ENCODE measurements at places on chromosomes 1 and 21.
A peak's percentile ranks its signal among the peaks of the same experiment; 100 is the strongest.

GRCh38 chr1:35807614-35808449, at the start of gene AGO4:
AGO4 (plus strand) TSS chr1:35808016; CDS start chr1:35808417, 401 bp downstream.
- DNase-seq: peak; percentile 35

DNA sequence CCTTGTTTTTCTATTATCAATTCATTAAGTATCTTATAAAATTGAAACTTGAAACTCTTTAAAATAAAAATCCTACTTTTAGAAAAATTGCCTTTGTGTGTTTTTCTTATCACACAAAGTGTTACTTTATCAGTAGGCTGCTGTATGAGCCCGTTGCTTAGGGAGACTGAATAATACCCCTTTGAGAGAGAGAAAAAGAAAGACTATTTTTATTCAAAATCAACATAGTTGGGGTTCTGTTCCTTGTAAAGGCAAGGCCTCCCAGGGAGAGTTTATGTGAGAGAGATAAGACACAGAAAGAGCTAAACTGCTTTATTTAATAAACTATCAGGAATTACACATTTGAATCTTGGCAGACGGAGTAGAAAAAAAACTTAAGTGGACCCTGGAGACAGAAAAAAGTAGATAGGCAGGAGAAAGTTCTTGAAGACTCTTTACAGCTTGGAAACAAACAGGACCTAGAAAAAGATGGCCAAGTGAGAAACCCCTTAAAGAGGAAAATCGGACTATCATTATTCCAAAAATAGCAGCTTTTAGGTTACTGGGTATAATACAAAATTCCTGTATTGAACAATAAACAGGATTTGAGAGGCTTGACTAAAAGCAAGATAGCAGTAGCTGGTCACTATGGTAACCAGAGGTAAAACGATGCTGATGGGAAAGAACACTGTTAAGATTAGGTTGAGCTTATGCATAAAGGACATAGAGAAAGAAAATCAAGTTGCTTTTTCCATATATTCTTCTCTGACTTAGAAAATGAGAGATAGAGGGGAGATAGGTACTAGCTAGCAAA, 170.9 kb downstream of the LRRC7 start:
- no peak for DNase-seq

- DNase-seq: no peak
Observed at GRCh38 chr1:79040424-79041082, 34.0 kb upstream of the ADGRL4 start.

- no peak for DNase-seq
Observed at GRCh38 chr21:30747159-30747558, at the start of gene KRTAP21-2. KRTAP21-2 (minus strand) TSS chr21:30747259; CDS start chr21:30747202, 57 bp downstream.

GRCh38 chr1:55443175-55443915, 228.2 kb upstream of the USP24 start:
- DNase-seq: no peak

GRCh38 chr1:223175032-223175431, 32.0 kb upstream of the TLR5 start:
- DNase-seq: no peak

DNA sequence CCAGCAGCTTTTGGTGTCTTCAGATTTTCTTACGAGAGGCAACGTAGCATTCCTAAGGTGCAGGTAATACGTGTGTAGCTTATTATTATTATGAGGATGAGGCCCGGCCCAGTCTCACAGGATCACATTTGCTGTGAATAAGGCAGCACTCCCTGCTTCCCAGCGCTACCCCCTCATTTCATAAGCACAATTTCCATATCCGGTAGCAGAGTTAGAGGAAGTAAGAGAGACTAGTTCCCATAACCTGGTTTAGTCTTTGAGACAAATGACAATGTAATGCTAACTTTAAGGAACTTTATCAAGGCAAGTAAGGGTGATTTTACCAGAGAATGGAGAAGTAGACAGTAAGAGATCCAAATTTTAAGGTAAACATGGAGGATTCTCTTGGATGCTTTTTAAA, 14.6 kb upstream of the LMO4 start:
- no peak for DNase-seq

- no peak for DNase-seq
Observed at GRCh38 chr1:91685994-91686393, 185.3 kb downstream of the CDC7 start.

- DNase-seq: no peak
Observed at GRCh38 chr1:222976453-222976852, 161.6 kb downstream of the DISP1 start.

GRCh38 chr1:113855630-113856400, 15.7 kb downstream of the PTPN22 start:
- DNase-seq: no peak

DNA sequence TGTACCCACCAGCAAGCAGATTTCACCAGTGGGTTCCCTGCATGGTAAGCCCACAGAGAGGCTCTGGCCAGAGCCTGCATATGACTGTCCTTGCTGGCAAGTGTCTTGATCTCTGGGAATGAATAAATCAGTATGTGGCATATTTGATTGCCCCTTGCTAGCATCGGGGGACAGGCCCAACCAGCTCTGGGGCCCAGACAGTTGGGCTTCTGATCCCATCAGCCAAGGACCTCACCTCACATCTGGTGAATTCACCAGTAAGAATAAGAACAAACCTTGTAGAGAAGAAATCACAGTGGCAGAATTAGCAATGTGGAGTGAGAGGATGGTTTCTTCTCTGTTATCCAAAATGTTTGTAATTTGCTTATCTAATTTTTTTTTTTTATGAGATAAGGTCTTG, 15.9 kb downstream of the SLC1A7 start:
- DNase-seq: no peak

DNA sequence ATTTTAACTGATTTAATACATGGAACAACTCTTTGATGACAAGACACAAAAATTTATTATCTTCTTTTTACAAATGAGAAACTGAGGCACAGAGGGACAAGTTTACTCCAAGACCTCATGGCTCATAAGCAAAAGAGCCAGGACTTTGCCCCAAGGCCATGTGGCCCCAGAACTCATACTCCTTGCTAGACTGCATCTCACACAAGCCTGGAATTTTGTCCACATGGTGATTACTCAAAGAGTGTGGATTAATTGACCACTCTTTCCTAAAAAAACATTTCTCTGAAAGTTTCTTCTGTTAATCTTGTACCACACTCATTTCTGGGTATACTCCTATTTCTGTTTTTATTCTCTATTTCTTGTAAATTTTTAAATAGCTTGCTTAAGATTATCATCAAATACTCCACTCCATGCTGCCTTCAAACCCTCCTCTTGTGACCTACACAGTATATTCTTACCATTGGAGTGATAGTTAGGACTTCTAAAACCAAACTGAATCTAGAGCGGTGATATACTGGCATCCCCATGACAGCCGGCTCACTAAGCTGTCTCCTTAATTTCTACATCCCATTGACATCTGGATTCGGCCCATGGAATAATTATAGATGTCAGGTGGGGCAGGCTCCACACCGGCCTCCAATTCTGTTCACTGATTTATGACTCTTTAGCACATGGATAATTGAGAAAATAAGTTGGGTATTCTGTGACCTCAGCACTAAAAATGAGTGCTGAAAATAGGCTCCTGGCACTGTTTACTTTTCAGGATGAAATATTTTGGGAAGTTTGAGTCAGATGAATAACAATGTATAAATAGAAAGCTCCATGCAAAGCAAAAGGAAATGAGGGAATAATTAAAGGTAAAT, 16.1 kb downstream of the RGS4 start:
- DNase-seq: no peak

GRCh38 chr1:208137193-208137592, 107.0 kb downstream of the PLXNA2 start:
- DNase-seq: no peak

DNA sequence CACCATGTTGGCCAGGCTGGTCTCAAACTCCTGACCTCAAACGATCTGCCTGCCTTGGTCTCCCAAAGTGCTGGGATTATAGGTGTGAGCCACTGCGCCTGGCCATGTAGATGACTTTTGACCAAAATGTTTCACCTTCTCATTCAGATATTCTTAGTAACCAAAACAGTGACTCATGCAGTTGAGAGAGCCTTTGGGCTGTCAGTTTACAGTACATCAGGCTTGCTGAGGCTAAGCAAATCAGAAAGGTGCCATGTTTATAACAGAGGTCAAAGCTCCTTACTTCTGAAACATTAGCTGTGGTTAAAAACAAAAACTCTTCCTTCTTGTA, 21.0 kb downstream of the CNIH4 start:
- DNase-seq: no peak

DNA sequence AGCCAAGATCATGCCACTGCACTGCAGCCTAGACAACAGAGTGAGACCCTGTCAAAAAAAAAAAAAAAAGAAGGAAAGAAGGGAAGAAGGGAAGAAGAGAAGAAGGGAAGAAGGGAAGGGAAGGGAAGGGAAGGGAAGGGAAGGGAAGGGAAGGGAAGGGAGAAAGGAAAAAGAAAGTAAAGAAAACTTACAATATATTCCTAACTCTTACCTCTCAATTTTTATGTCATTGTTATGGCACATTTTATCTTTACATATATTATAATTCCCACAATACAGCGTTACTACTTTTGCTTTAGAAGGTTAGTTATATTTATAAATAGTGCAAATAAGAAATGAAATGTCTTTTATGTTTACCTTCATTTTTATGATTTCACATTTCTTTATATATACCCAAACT, 358.7 kb downstream of the HHIPL2 start:
- DNase-seq: no peak

- no peak for DNase-seq
Observed at GRCh38 chr1:165893507-165893906, 66.1 kb downstream of the UCK2 start.

- DNase-seq: no peak
Observed at GRCh38 chr1:160214481-160215140, 9.4 kb downstream of the PEA15 start.

- no peak for DNase-seq
Observed at GRCh38 chr1:53089478-53090226, 27.6 kb downstream of the PODN start.

- DNase-seq: no peak
Observed at GRCh38 chr1:246157516-246157915, 349.6 kb downstream of the SMYD3 start.

GRCh38 chr1:156845953-156846545, 12.9 kb downstream of the INSRR start:
- DNase-seq: no peak

DNA sequence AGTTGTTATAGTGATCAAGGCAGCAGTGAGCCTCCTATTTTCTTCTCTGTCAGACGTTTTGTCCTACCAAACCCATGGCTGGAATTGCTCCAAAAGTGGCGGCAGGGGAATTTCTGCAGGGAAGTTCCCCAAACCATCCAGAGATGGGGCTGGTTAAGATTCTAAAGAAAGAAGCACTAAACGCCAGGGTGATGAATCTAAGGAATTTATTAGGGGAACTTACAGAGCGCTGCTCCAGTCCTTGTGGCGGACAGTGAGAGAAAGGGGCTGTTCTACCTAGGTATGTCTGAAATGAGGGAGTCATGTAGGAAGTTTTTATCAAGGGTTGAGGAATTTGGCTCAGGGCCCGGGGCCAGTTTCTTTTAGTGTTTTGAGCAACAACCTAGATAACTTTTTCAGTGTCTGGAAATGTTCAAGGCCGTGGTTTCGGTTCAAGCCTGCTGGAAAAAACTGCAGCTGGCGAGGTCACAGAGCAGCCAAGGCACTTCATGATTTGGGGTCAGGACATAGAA, 222.4 kb upstream of the B3GALT2 start:
- no peak for DNase-seq

GRCh38 chr1:201982082-201982622, 296 bp upstream of the RNPEP start:
- no peak for DNase-seq

GRCh38 chr1:197604302-197604701, 171.0 kb downstream of the DENND1B start:
- no peak for DNase-seq

DNA sequence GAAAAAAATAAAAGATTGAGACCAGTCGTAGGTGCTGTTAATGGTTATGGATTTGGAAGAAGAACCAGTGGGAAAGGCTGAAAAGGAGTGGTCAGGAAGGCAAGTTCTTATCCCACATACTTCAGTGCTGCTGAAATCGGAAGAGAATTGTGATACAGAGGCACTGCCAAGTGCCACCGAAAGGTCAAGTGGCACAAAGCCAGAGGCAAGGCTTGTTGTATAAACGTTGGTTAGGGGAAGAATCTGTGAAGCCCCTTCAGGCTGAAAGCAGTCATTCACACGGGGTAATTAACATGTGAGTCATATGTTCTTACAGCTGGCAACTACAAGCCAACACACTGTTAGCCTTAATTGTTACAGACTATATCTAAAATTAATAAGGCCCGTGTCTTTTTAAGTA, 48.8 kb downstream of the ZBTB40 start:
- no peak for DNase-seq

DNA sequence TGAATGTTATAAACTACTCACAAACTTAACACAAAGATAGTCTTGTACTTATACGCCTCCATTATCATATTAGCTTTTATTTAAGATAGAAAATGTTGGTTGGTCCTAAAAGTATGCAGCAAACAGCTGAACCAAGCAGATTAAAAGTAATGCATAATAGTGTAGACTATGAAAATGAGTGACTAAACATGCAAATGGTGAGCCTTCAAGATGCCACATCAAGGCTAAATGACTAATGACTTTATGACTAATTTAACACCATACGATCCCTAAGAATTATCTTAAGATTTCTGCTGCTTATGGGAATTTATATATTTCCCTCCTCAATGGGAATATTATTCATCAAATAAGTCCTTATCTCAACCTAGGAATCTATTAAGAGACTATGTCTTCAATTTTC, 4.6 kb downstream of the GPATCH2 start:
- DNase-seq: no peak

DNA sequence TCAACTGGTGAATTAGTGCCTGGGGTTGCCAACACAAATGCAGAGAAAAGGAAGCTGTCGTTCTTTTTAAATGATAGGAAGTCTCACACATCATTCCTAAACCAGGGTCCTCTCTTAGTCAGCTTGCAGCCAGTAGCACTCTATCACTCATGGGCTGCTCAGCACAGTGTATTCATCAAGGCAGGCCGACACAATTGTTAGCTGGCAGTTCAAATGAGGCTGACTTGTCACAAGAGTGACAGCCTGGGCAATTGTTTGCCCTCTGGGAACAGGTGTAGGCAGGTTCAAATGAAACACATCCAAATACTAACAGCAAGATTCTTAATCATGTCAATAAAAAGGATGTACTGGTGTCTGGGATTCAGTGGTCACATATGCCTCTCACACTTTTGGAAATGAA, 76.9 kb downstream of the ERICH3 start:
- no peak for DNase-seq

- DNase-seq: no peak
Observed at GRCh38 chr1:192270398-192270797, 46.4 kb upstream of the RGS21 start.

DNA sequence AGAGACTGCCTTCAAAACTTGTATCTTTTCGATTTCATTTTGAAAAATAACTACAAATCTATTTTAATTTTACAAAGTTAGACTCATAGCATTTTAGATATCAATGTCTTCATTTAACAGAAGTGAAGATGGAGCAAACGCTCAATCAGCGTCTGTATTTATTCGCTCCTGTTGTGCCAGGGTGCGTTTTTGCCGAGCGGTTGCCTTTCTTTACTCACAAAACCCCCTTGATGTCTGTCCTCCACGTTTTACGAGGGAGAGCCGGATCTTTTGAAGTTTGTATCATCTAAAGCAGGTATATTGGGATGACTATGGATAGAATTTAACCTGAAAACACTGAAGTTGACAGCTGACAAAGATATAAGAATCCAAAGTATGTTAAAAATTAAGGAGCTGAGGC, 44.6 kb downstream of the MRPL39 start:
- peak; percentile 25 for DNase-seq

GRCh38 chr1:84078108-84078841, 65.8 kb upstream of the PRKACB start:
- DNase-seq: no peak

GRCh38 chr1:228778961-228779360, 43.7 kb downstream of the RHOU start:
- DNase-seq: no peak
